ENCODE measurements at places on chromosomes 11 and 22.

DNA sequence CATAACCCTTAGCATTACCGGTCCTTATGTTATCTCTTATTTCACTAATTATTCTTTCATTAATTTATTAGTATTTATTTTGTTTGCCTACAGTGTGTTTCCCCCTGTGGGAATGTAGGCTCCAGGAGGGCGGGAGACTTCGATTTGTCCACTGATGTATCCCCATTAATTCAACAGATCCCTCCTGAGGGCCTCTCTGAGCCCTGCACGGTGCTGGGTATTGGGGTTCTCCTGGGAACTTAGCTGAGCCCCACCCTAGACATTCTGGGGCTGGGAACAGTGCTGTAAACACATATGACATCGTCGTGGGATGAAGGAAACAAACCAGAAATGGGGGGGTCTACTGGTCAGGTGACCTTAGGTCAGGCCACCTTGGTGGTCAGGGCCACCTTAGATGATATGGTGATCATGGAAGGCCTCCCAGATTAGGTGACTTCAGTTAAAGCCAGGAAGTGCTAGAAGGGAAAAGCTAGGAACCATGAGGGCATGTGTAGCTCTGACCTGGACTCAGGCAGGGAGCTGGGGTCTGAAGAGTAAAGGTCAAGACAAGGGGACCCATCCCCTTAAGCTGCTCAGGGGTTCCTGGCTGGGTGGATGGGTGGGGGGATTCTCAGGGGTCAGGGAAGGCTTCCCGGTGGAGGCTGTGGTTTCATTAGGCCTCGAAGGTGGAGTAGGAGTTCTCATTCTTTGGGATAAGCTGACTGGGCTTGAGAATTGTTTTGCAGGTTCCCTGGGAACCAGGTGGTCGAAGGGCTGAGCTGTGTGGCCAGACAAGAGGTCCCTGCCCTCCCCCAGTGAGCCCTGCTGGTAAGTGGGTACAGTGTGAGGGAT lies 1.0 kb downstream of the PHETA2 start:
- DNase-seq, result no peak

GRCh38 chr11:120121336-120121735 lies 16.6 kb downstream of the TRIM29 start:
- no peak for DNase-seq

GRCh38 chr11:67584881-67585873 lies 1.6 kb downstream of the GSTP1 start:
- no peak for DNase-seq

DNA sequence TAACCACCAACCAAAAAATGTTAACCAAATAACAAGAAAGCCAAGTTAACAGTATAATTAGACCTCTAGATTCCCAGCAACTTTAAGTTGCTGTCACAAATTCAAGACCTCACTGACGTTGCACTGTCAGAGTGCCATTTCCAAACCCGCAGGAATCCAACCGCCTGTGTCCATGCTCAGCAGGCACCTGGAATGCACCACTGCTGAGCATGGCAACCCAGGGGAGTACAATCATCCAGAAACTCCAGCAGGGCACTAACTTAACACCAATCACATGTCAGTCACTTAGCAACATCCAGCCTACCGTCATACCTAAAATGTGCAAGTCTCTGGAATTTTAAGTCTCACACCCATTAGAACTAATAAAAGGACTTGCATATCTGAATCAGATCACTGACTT lies 48.8 kb downstream of the SMCO4 start:
- DNase-seq, result no peak

- DNase-seq, result no peak
Measured at GRCh38 chr22:23553438-23553837, 26.7 kb downstream of the IGLL1 start.

DNA sequence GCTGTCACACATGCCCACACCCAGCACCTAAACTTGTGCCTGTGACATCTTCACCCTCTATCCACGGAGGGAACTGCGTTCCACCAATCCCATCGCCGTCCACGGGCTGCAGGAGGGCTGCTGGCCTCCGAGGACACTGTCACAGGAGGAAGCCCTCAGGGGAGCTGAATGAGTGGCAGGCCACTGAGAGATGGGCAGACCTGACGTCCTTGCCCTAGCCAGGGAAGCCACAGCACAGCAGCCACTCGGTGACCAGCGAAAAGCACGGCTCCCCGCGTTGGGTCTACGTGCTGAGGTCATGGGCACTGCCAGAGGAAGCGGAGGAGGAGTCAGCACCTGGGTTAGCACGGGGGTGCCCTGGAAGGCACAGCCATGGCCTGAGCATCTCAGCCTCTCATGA lies 50.5 kb downstream of the IGSF9B start:
- DNase-seq, result no peak

GRCh38 chr22:25878933-25879332 lies 136.9 kb downstream of the MYO18B start:
- no peak for DNase-seq

DNA sequence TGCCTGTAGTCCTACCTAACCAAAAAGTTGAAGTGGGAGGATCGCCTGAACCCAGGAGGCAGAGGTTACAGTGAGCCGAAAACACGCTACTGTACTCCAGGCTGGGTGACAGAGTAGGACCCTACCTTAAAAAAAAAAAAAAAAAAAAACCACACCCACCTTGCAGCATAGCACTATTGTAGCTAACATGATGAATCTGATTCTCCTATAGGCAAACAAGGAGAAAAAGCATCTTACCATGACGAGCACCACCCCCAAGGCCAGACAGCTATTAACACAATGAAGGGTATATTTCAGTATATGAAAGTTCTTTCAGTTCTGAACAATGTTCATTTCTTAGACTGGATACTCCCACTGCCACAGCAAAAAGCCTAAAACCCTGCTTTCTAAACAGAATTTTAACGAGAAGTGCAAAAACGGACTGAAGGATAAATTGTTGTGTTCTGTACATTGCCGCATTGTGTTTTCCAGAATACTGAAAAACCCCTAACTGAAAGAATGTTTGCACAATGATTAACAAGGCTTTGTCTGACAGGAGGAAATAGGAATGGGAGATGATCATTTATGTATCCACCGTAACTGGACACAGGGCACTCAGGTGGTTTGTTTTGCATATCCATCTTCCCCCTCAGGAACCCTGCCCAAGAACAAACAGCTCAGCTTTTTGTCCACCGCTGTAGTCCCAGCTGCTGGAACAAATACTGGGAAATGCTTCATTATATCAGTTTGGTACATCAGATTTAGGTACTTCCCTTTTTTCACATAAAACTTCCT lies 8.9 kb downstream of the PISD start:
- DNase-seq, result peak; percentile 50

DNA sequence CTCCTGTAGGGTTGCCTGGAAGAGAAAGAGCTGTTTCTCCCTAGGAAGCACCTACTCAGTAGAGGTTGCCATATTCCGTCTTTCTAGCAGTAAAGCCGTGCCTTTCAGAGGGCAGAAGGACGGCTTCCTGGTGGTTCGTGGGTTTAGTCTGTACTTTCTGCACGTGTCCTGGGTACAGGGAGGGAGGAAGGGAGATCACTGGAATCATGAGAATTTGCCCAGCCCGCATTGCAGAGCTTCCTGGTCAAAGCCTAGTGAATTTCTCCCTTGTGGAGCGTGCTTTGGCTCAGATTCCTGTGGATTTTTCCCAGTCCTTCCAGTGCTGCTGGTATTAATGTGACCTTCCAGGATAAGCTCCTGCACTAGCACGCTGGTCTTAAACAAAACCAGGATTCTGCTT lies 44.9 kb downstream of the GRAMD1B start:
- no peak for DNase-seq

Data from ACHN (cell line).